ENCODE measurements at places on chromosomes 1 and 21. TPM values are rescaled to one million over a fixed set of nuclear protein-coding genes. Genes with fewer than 3 reads are reported as not detected.

AMY1A gene
- not detected for total RNA-seq

GUCA2A gene
- not detected for total RNA-seq

RSBN1 gene
- total RNA-seq = 13.7 TPM

CNR2 gene
- total RNA-seq = not detected

MINDY1 gene
- total RNA-seq = 9.1 TPM

CD53 gene
- total RNA-seq = not detected

OR2L13 gene
- total RNA-seq = not detected

KRTAP19-1 gene
- total RNA-seq = not detected

DNA sequence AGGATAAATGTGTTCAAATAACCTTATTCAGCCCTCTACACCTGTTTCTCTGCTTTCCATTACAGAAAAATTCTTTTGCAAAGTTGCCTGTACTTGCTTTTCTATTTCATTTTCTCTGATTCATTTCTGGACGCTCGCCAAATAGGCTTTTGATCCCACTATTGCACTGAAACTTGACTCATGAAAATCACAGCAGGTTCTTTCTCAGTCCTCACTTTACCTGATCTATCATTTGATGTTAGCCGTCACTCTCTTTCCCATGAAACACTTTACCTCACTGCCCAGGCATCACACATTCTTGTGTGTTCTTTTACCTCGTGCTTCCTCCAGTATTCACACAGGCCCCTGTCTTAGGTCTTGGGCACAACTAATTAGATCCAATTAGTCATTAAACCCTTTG lies 26.2 kb downstream of the HSPA13 start:
- DNase-seq = peak; percentile 88

DNA sequence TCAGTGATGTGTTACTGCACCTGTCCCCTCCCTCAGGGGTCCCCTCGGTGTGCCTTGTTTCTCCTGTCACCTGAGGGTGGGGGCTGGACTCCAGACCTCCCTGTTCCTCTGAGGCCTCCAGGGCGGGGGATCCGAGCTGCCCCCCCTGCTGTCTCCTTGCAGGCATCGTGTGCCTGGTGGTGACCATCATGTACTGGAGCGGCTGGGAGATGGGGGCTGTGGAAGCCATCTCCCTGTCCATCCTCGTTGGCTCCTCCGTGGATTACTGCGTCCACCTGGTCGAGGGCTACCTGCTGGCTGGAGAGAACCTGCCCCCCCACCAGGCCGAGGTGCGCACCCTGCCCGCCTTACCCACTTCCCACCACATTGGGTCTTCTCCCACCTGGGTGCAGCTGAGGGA lies 56.4 kb downstream of the DISP3 start:
- no peak for DNase-seq

DNA sequence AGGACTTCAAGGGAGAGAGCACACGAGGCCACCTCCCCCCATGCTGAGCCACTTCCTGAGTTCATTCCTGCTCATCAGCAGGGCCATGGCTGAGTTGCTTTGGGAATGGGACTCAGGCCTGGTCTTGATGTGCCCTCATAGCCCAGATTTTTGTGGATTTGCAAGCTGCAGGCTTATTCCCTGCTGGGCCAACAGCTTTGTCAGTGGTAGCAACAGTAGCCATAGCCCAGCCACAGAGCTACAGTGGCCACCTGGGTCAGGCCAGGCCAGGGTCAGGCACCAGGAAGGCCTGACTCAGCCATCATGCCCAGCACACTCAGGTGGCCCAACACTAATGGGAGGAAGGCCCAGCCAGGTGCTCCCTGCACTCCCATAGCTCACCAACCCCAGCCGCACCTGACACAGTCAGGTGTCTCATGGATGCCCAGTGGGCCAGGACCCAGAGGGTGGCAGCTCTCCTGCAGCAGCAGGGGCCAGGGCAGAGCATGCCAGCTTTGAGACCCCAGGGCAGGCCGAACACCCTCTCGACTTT lies 33.5 kb downstream of the EPHA2 start:
- no peak for DNase-seq

DNA sequence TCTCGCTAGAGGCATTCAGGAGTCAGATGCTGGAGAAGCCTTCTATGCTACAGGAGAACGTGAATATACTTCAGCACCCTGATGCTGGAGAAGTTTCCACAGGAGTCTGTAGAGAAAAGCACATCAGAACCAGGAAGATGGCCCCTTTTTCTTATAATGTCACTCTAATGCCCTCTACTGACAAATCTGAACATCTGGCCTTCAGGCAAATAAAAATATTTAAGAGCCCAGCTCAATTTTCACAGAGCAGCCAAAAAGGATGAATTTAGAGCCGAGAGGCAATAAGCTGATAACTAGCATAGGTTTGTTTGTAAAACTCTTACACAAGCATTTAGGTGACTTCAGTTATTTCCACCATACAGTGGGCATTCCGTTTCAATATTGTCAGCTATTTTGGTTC lies 3.8 kb upstream of the RRP15 start:
- no peak for DNase-seq

- no peak for DNase-seq
These were observed 321.0 kb downstream of the RPS6KC1 start for GRCh38 chr1:213371847-213372619.

DNA sequence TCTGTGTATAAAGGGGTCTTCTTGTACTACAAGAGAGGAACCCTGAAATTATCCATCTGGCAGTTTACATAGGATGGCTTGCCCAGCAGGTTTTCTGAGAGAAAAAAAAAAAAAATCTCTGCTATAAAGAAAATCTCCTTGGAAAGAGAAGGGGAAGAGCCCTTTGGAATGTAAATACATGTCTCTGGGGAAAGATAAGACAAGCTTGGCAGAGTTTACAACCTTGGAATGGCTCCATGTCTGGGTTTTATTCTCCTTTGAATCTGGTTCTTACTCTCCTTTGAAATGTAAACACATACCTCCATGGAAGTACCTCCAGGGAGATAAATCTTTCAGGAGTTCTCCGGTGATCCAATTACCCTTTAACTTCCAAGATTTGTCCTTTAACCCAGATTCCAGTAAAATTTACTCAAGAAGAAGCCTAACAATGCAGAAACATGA lies 45.1 kb upstream of the DNAH14 start:
- no peak for DNase-seq

DNA sequence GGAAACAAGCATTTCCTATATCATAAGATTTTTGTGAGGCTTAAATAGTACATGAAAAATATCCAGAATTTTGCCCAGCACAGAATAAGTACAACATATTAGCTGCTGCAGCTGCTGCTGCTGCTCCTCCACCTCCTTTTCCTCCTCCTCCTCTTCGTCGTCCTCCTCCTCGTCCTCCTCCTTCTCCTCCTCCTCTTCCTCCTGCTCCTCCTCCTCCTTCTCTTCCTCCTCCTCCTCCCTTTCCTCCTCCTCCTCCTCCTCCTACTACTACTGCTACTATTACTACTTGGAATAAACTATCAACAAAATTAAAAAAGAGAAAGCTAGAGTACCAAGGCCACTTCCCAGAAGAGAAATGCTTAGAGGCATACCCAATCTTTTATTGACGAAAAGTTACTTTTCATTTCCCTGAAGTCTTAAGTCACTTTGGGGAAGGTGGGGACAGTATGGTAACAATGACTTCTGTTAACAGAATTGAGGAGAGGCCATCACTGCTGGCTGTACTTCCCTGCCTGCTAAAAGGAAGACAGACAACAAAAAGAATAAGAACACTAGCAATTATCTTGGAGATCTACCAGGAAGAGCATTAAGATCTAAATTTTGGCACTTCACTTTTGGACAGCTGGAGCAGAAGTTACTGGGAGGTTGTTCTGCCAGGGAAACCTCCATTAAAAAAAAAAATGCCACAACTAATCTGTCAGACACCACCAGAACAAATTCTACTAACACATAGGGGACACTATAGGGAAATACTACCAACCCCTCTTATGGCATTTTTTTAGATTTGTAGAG lies 7.1 kb downstream of the DENND1B start:
- no peak for DNase-seq

GRCh38 chr1:113978863-113979702 lies at the start of gene OLFML3:
Gene OLFML3 (plus strand): TSS chr1:113979474. CDS start chr1:113979517, 43 bp downstream.
- DNase-seq = peak; percentile 75

- DNase-seq = no peak
These were observed 29.1 kb downstream of the GPR88 start for GRCh38 chr1:100567062-100567461.

DNA sequence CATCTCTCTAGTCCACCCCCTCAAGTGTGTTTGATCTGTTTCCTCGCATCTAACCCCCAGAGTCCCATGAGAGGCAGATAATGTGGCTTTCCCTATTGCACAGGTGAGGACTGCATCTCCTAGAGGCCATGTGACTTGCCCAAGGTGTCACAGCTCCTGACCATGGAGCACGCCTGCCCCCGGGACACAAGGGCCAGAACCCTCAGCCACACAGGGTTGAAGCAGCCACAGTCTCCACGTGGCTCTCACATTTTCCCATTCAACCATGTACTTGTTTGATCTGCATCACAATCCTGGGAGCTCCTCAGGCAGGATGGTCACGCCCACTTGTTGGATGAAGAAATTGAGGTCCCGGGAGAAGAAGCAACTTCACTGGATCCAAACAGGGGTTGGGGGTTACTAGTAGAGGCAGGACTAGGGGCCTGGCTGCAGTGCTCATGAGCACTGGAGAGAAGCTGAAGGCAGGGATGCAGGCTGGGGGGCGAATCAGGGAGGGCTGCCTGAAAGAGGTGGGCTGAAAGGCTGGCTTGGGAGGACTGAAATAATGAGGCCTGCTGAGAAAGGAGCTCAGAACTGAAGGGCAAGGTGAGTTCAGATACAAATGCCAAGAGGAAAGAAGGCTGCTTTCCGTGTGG lies 207.9 kb downstream of the PTPRU start:
- DNase-seq = no peak

DNA sequence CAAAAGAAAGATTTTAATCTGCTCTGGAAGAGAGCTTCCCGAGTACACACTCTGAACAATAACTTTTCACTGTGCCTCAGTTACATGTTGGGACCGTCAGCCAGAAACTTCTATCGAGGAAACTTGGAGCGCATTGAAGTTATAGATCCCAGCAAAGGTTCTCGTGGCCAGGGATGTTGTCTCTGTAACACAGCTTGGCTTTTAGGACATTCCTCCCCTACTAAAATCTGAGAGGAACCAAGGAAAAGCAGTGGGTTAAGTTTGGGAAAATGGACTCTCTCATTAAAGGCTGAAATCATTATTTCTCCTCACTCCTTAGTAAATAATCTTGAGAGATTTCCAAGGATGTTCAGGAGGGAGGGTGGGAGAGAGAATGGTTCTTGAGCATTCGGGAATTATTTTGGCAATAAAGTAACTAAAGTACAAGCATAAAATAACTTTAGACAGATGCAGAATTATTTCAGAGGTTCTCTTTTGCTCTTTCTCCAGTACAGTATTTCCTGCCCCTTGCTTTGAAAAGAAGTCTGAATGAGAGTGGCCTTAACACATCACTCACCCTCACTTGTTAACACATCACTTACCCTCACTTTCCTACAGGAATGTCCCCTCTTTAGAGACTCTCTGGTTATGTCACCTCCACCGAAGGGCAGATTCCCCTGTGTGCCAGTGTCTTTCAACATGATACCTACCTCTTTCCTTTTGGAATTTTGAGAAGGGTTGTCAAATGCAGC lies 1.8 kb upstream of the NFIA start:
- DNase-seq = no peak

GRCh38 chr1:111921948-111922347 lies 67.5 kb downstream of the KCND3 start:
- DNase-seq = no peak

DNA sequence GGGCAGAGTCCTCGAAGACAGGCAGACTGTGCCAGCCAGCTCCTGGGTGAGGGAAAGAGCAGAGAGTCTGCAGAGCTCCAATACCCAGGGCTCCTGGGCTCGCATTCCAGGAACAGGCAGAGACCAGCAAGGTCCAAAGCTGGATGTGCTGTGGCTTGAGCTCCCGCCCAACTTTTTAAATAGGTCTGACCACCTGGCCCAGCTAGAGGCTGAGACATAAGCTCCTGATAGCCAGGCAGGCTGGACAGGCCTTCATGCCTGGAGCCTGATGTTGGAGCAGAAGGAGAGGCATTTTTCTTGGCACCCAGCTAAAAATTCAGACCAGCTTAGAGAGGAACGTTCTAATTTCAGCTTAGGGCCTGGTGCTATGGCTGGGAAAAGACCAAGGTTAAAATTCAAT lies 178.4 kb upstream of the TMEM51 start:
- peak; percentile 32 for DNase-seq

DNA sequence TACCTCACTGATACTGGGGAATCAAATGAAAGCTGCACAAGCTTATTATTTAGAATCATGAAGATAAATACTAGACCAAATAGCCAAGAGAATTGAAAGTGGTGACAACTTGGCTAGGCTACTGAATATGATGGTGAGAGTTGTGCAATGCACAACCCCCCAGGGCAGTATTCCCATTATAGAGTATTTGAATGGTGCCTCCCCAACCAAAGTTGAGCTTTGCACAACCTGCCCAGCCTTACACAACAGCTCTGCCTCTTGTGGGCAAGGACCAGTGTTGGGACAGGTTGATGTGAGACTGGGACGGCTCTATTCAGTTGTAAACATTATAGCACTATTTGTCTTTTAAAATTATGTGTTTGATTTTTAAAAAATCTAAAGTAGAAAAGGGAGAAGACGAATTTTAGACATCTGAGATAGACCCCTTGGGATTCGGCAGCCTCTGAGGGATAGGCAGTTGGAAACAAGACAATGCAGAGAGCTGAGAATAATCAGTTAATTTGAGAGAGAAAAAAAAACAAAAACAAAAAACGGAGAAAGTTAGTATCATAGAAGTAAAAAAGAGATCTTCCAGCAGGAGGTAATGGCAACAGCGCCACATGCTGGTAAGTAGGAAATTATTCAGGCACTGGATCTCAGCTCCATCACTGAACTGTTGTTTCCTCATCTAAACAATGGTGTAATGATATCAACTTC lies 91.0 kb upstream of the KCNA3 start:
- DNase-seq = peak; percentile 17

DNA sequence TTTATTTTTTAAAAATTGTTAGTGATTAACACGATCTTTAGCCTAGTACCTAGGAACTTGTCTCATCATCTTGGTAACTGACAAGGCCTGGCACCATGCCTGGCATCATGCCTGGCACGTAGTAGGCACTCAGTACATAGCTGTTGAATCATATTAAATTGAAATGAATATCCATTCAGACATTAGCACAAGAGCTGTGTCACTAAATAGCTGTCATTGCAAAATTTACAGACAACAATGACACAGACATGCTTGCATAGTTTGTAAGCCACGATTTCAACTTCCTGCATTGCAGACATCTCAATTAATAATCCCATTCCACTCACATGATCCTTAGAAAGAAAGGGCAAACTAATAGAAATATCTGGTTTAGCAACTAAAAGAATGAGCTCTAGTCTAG lies 15.4 kb upstream of the PHACTR4 start:
- DNase-seq = peak; percentile 71

DNA sequence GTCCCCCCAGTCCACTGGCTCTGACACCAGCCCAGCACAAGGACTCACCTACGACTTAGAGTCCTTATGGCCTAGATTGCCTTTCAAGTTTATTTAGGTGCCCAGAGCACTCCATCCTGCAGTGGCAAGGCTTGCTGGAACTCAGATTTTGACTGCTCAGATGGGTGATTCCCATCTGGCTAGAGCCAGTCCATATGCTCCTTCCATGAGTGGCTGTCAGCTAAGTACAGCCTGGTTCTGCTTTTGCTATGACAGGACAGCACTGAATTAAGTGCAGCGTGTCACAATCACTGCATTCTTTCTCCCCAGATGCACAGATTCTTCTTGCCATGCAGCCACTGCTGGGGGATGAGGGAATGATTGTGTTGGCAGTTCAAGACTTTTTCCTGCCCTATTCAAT lies 43.8 kb downstream of the GPR52 start:
- no peak for DNase-seq

- no peak for DNase-seq
These were observed 165.5 kb upstream of the NFIA start for GRCh38 chr1:60916906-60917305.

- DNase-seq = no peak
These were observed 139.6 kb upstream of the NRIP1 start for GRCh38 chr21:15204140-15204969.

All from mammary epithelial cell (primary cell).